ENCODE measurements at places on chromosomes 1 and 21.
A peak's percentile ranks its signal among the peaks of the same experiment; 100 is the strongest.

- no peak for DNase-seq
Observed at GRCh38 chr21:31078796-31079195, 40.5 kb upstream of the KRTAP19-8 start.

DNA sequence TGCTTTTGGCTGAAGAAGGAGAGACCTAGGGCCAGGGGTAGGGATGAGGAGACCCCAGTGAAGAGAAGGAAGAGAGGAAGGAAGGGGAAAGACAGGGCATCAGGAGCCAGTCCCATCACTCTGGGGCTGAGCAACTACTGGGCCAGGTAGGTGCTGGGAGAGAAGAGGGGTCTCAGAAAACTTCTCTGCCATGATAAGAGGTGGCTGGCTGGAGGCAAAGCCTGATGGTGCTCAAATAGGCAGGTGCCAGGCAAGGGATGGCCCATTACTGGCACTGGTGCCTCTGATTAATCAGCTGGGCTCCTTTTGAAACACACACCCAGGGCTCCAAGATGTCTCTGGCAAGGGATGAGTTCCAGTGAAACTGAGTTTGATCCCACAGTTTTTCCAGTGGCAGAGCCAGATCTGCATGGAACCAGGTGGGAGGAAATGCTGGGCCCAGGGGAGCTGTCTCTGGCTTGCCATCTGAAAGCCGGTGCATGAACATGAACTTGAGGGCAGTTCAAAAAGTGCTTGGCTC, 2.8 kb downstream of the CSF1 start:
- no peak for DNase-seq

DNA sequence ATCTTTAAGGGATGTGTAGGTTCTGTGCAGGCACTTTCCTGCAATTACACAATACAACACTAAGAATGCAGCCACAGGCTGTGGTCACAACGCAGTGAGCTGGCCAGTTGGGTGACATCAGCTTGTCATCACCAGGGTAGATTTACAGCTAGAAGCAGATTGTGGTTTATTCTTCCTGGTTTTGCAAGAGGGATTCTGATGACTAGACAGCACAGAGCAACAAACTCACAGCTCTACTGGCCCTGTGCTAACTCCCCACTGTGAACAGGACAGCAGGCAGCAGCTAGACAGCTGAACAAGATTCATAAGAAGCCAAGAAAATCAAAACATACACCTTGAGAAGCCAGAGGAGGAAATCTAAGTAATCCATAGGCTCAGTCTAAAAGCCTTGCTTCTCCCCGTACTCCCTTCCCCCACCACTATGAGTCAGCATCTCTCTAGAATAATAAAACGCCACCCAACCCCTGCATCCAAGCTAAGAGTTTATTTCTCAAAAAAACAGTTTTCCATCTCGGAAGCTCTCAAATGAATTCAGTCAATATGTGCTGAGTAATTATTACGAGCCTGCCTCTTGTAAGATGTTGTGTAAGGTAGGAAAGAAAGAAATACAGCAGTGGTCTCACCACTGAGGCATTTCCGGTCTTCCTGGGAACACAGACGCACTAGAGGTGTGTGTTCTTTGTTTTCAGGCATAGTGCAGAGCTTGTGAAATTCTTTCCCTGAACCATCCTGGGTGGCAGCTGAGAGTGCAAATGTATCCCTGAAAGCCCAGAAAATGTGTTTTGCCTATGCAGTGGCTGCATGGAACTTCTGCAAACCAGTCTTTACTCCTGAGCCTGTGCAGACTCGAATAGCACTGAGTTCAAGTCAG, 162.8 kb downstream of the NTPCR start:
- peak; percentile 62 for DNase-seq

DNA sequence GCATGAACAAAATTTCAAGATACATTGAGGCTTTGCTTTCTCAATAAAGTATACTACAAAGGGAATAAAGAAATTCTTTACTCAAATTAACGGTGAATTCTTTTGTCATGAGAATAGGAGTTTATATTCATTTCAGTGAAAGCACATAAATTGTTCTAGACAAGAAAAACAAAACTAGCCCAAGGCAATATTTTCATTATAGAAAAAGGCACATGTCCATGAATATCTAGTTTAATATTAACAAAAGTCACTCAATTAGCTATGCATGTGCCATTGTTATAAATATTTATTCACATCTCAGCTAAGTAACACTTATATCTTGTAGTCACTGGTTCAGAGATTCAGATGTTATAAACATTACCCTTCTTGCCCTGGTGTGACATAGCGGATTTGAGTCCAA, 369.3 kb downstream of the GPATCH2 start:
- DNase-seq = no peak

DNA sequence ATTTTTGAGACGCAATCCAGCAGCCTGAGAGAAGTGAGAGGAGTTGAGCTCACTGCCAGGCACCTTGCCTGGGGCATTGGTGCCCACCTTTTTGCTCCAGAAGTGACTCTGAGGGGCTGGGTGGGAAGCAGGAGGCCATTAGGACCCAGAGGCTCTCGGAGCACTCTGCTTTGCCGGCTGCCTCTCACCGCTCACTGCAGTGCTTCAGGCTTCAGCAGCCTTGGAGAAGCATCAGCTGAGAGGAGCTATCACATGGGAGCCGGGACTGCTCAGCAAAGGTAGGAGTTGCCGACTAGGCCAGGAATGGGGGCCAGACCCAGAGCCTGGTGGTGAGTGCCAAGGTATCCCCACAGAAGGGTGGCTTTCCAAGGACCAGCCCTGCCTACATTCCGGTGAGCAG, at the start of gene GPR61:
TSS of gene GPR61 (plus strand) at position 197 of the 400 bp plus-strand sequence. CDS start 3,151 bp downstream, outside the sequence.
- no peak for DNase-seq

DNA sequence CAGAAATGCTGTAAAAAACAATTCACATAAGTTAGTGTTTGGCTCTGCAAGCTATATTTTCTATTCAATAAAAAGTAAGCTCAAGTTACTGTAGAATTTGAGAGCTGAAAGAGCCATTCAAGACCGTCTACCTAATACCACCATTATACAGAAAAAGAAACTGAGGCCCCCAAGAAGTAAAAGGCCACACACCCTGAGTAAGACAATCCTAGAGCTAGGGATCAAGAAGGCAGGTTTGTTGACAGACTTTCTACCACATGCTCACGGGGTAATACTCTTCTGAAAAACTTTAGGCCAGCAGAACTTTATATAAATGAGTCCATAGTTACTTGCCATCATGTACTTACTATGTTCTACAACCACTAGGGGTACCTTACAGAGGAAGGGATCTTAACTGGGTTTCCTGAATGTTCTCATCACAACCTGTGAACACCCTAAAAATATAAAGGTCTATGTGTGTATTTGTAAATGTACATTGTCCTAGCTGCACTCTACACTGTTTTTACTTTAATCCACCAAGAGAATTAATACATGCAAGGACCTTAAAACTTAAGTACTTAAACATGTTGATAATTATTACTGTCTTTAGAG, 2.7 kb downstream of the PSMG1 start:
- no peak for DNase-seq

GRCh38 chr1:234047123-234047522, 142.6 kb downstream of the SLC35F3 start:
- DNase-seq = no peak

DNA sequence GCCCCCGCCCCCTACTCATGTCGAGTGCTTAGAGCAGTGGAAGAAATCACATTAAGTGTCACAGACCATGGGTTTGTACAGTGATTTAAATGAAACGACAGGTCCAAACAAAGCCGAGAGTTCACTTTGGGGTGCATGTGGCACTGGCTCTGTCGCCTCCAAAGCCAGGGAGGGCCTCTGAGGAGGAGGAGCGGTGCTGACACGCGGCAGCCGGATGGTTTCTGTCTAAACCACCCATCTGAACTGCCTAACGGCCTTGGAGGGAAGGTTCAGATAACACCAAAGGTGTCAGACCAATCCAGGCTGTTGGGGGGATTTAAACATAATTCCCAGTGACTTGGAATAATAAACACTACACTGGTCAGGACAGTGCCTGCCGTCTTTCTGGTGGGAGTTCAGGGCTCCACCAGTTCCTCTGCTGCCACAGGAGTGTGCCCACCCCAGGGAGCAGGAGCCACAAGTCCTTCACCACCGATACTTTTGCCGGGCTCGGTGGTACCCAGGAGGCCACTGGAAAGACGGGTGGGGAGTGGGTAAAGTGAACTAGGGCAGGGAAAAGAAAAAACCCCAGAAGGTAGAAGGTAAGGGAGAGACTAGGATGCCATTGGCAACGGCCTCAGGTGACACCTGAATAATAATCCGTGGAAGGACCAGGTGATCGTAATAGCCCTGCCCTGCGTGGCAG, 78.2 kb downstream of the SLC66A1 start:
- DNase-seq = no peak

DNA sequence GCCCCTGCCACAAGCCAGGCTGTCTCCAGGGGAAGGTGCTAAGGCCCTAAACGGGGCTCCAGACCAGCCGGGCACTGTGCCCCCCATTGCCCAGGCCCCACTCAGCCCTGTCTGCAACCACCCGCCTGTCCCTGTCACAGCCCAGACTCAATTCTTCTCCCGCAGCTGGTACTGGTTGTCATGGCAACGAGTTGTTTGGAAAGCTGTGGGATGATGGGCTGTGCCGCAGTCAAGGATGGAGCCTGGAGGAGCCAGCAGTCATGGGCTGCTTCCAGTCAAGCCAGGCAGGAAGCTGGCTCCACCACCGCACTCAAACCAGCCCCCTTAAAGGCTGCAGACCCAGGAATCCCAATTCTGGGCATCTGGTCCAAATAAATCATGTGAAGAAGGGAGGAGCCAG, 4.2 kb downstream of the SPOCD1 start:
- peak; percentile 36 for DNase-seq

DNA sequence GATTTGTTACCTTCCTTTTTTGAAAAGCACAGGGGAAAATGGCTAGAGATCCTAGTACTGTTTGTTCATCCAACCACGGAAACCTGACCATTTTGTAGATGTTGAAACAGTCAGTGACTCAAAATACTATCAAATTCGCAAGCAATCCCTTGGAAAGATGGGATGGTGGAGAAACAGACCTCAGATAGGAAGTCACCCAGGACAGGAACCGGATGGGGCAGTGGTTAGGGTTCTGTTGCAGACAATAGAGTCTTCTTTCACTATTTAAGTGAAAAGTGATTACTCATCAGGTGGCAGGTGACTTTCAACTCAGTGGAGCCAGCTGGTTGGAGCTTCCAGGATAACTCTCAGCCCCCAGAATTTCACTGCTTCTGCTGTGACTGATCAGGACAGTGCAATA, 17.0 kb downstream of the LHX4 start:
- DNase-seq = no peak

DNA sequence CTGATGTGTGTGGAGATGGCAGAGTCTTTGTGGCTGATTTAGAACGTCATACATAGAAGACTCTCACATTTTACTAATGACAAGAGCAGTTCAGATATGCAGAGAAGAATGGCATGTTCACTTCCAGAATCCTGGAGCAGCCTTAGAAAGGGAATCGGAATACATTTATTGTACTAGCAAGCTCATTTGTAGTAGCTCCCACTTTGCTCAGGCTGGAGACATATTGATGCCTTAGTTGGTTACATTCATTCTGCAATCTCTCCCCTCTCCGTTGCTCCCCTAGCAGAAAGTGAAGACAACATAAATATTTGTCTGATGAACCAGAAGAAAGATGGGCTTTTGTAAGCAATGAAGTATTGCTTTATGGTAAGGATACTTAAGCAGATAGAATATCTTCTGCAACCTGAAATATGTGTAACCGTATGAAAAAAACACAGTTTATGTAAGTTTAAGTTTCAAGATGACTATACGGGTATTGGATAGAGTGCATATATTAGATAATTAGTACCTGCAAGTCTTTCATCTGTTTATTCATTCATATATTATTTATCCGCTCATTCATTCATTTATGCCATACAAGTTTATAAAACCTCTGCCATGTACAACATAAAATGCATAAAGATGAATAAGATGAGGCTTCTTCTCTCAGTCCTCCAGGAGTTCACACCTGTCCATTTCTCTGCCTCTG, 135.7 kb downstream of the CNIH3 start:
- DNase-seq = no peak

GRCh38 chr1:46549697-46550681, 1.5 kb downstream of the KNCN start:
- no peak for DNase-seq

DNA sequence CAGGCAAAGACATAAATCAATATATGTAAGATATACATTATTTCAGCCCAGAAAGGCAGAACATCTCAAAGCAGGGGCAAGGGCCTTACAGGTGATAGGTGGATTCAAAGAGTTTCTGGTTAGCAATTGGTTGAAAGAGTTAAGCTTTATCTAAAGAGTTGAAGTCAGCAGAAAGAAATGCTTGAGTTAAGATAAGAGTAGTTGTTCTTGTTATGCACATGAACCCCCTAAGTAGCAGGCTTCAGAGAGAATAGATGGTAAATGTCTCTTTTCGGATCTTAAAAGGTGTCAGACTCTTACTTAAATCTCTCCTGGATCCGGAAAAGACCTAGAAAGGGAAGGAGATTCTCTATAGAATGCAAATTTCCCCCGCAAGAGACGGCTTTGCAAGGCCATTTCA, 8.3 kb upstream of the ZBTB40 start:
- no peak for DNase-seq

- DNase-seq = no peak
Observed at GRCh38 chr1:21322681-21323016, 32.4 kb upstream of the ECE1 start.

GRCh38 chr1:160189649-160190625, at the start of gene CASQ1:
TSS of gene CASQ1 (plus strand) at chr1:160190575. CDS start at chr1:160190752, 177 bp downstream.
- DNase-seq = no peak

GRCh38 chr1:115466433-115466832, 128.4 kb upstream of the NGF start:
- no peak for DNase-seq

- no peak for DNase-seq
Observed at GRCh38 chr1:207941665-207942064, 30.7 kb upstream of the CD34 start.

DNA sequence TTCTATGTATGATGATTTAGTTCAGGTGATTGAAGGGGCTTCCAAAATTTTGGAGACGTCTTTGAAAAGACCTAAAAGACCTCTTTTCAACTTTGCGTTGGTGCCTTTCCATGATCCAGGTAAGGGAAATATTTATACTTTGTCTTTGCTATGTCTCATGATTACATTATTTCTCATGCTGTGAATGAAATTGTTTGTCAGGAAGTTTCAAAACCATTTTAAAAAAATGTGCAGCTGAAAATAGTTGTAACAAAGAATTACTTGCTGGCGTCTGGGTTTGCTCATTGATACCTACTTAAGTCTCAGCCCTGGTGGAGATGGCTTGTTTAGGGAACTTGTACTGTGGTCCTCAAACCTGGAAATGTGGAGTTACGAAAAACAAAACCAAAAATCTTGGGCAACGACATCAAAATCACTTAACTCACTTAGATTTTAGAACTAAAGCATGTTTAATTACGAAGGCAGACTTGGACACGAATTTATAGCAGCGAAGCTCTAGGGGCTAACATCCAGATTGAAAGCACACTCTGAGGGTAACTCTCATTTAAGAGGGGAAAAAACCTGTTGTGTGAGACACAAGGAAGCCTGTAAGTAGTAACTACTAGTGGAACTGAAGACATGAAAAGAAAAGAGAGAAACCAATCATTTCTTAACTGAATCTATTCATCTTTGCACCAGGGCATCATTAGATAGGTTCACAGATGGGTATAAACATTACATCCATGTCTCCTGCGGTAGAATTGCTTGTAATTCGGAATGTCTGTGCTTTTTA, 924 bp downstream of the HMCN1 start:
- peak; percentile 24 for DNase-seq

- DNase-seq = no peak
Observed at GRCh38 chr1:182149411-182149965, 88.0 kb upstream of the ZNF648 start.
